Activated B cell treated with CpG ODN at 0.5 μM for 24 hours (primary cell): ENCODE measurements at places on chromosomes 2 and 18. TPM values are rescaled to one million over a fixed set of nuclear protein-coding genes. Genes with fewer than 3 reads are reported as not detected.
A peak's percentile ranks its signal among the peaks of the same experiment; 100 is the strongest.

The IL1R2 gene
- not detected in 2 replicates for total RNA-seq

The DTNA gene
- not detected in 2 replicates for total RNA-seq

GRCh38 chr2:25567406-25567805 is 106.0 kb downstream of the DTNB start:
- H3K27me3 ChIP-seq, result no peaks in the 10 kb centered on the region
- no peak overlapping the region for H3K27ac ChIP-seq
- peaks cover 27% of the 10 kb centered on the region for H3K4me1 ChIP-seq
- no peak for DNase-seq

The CLK1 gene
- total RNA-seq, result 173 and 203 TPM in 2 replicates

DNA sequence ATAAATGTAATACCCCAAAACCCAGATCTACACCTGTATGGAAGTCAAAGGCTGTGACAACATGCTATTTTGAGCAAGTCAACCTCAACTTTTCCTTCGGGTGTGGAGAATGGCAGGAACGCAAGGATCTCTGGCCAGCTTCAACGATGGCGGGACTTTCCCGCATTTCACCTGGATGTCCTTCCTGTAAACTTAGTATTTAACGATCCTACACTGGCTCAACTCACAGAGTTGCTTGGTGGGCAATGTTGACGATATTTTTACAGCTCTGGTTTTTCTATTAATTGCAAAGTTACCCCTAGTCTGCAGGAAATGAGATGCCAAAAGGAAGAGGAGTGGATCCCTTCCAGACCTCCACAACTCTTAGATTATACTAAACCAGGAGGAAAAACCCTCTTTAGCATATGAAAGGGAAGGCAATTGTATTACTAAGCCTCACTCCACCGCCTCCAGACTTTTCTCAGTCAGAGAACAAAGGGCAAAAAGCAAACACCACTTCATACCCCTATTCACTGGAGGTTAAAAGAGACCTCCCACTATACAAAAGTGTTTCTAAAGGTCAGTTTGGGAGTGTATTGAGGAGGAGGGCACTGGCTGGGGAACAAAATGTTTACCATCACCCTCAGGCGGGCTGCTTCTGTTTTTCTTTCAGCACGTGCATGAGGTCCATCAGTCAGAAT is 56.5 kb upstream of the ACVR1 start:
- H3K27ac ChIP-seq, result no peak overlapping the region
- no peak for DNase-seq
- H3K4me3 ChIP-seq, result no peak overlapping the region
- H3K27me3 ChIP-seq, result peaks cover 3% of the 10 kb centered on the region
- no peaks in the 10 kb centered on the region for H3K4me1 ChIP-seq

DNA sequence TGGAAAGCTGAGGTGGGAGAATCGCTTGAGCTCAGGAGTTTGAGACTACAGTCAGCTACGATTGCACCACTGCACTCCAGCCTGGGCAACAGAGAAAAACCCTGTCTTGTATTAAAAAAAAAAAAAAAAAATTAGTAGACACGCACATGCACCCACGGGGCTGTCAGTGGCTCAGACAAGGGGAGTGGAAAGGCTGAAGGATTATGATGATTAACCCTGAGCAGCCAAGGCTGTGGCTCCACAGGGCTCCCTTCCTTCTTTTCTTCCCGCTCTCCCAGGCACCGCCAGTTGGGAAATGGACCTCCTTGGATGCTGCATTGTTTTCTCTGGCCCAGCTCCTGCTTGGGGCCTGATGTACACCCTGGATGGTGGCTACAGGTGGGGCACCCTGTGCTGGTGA is 49.0 kb upstream of the RAB6C start:
- H3K27me3 ChIP-seq, result peaks cover 31% of the 10 kb centered on the region
- H3K36me3 ChIP-seq, result no peaks in the 10 kb centered on the region
- no peak overlapping the region for H3K4me3 ChIP-seq
- DNase-seq, result no peak

GRCh38 chr2:232854082-232854481 is 16.0 kb upstream of the SNORC start:
- H3K27me3 ChIP-seq, result no peaks in the 10 kb centered on the region
- H3K4me1 ChIP-seq, result no peaks in the 10 kb centered on the region
- H3K27ac ChIP-seq, result no peak overlapping the region
- H3K36me3 ChIP-seq, result peaks cover 86% of the 10 kb centered on the region
- H3K4me3 ChIP-seq, result no peak overlapping the region

DNA sequence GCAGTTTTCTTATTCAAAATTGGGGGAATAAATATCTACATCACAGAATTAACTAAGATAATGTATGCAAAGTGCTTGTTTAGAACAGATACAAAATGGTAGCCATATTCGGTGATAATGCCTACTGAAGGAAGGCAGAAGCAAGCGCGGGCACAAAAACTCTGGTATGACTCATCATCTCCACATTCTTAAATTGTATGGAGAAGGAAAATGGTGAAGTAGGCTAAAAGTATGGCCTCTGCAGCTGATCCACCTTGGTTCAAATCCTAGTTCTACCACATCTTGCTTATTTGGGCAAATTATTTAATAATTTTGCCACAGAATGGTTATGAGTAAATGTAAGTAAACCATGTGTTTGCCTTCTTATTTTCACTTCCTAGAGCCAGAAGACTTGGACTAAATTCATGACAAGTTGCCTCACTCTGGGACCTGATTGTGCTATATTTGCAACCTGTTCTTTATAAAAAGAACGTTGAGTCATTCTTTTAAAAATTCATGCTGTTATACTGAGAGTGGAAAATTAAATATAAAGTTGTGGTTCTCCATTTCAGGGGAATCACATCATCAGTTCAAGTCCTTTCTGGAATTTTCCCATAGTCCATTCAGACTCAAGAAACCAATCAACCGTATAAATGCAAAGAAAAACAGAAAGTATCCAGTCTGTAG is 9.0 kb upstream of the CDK15 start:
- no peaks in the 10 kb centered on the region for H3K36me3 ChIP-seq
- no peaks in the 10 kb centered on the region for H3K4me1 ChIP-seq

- H3K4me1 ChIP-seq, result peaks cover 21% of the 10 kb centered on the region
- H3K36me3 ChIP-seq, result peaks cover 4% of the 10 kb centered on the region
- no peak for DNase-seq
- peaks cover 15% of the 10 kb centered on the region for H3K27me3 ChIP-seq
- H3K4me3 ChIP-seq, result peak overlapping the region; percentile 86
Measured at GRCh38 chr2:27489118-27489497, 435 bp downstream of the IFT172 start.

GRCh38 chr2:134120406-134120732 is 133.5 kb upstream of the MGAT5 start:
- H3K4me3 ChIP-seq, result peak overlapping the region; percentile 83
- no peaks in the 10 kb centered on the region for H3K27me3 ChIP-seq
- DNase-seq, result no peak
- H3K27ac ChIP-seq, result peak overlapping the region; percentile 46
- H3K4me1 ChIP-seq, result peaks cover 56% of the 10 kb centered on the region
- peaks cover 4% of the 10 kb centered on the region for H3K36me3 ChIP-seq

The ZNF396 gene
- total RNA-seq, result 1.5 and 2.2 TPM in 2 replicates

- no peaks in the 10 kb centered on the region for H3K4me1 ChIP-seq
- H3K27me3 ChIP-seq, result no peaks in the 10 kb centered on the region
- no peaks in the 10 kb centered on the region for H3K36me3 ChIP-seq
- no peak for DNase-seq
- no peak overlapping the region for H3K4me3 ChIP-seq
Measured at GRCh38 chr2:189248141-189248540, 68.6 kb upstream of the COL5A2 start.

DNA sequence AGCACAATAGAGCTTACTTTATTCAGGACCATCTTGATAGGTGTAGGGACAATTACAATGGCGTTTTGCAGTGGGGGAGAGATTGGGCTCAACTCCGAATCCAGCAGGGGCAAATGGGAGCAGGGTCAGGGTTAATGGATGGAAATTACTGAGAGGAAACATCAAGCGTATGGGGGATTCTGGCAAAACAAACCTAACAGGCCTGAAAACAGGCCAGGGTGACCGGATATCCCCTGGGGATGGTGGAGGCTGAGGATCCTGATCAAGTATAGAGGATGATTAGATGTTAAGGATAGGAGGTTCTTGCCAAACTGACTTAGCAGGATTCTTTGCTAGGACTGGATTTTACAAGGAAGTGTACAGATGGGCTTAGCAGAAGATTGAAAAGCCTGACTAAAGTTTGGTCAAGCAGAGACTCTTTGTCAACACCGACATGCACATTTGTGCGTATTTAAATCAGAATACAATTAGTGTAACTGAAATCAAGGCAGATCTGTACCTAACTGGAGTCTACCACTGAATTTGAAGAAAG is 54.5 kb upstream of the GPR45 start:
- H3K4me3 ChIP-seq, result no peak overlapping the region
- peaks cover 6% of the 10 kb centered on the region for H3K36me3 ChIP-seq
- H3K27ac ChIP-seq, result no peak overlapping the region
- DNase-seq, result no peak
- H3K27me3 ChIP-seq, result peaks cover 5% of the 10 kb centered on the region
- peaks cover 22% of the 10 kb centered on the region for H3K4me1 ChIP-seq

The CRYGD gene
- total RNA-seq, result not detected in 2 replicates

The BOLL gene
- total RNA-seq, result not detected in 2 replicates

DNA sequence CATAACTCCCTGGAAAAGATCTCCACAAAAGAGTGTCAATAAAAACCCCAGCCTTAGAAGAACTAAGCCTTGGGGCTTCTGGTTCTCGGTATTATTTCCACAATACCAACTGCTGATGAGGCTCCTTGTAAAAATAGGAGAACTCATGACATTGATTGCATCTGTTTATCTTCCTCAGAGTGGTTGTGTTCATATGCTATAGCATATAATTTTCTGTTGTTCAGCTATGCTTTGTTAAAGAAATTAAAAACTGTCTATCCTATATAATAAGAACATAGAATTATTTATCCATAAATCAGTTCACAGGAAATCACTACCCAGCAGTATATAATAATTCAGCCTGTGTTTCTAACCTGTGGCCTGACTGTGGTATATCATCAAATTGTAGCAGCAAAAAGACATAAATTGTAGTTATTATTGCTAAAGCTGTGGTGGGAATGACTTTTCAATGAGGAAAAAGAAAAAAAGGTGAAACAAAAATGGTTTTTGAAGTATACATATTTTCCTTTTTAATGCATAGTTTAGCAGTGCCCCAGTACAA is 68.9 kb downstream of the SATB2 start:
- H3K4me3 ChIP-seq, result no peak overlapping the region
- peaks cover 8% of the 10 kb centered on the region for H3K27me3 ChIP-seq
- no peaks in the 10 kb centered on the region for H3K4me1 ChIP-seq
- no peak overlapping the region for H3K27ac ChIP-seq
- no peak for DNase-seq
- H3K36me3 ChIP-seq, result no peaks in the 10 kb centered on the region

GRCh38 chr18:61595615-61596251 is 262.5 kb downstream of the CDH20 start:
- H3K4me3 ChIP-seq, result no peak overlapping the region
- no peaks in the 10 kb centered on the region for H3K4me1 ChIP-seq
- H3K36me3 ChIP-seq, result no peaks in the 10 kb centered on the region
- H3K27me3 ChIP-seq, result peaks cover 3% of the 10 kb centered on the region
- no peak for DNase-seq

GRCh38 chr2:166831930-166832329 is 56.4 kb upstream of the XIRP2 start:
- H3K4me1 ChIP-seq, result no peaks in the 10 kb centered on the region
- DNase-seq, result no peak
- no peaks in the 10 kb centered on the region for H3K27me3 ChIP-seq
- no peak overlapping the region for H3K4me3 ChIP-seq

The CCDC85A gene
- total RNA-seq, result not detected in 2 replicates

- H3K36me3 ChIP-seq, result peaks cover 50% of the 10 kb centered on the region
- H3K4me1 ChIP-seq, result peaks cover 70% of the 10 kb centered on the region
- DNase-seq, result no peak
Measured at GRCh38 chr2:70091364-70091763, 4.1 kb downstream of the PCBP1 start.

DNA sequence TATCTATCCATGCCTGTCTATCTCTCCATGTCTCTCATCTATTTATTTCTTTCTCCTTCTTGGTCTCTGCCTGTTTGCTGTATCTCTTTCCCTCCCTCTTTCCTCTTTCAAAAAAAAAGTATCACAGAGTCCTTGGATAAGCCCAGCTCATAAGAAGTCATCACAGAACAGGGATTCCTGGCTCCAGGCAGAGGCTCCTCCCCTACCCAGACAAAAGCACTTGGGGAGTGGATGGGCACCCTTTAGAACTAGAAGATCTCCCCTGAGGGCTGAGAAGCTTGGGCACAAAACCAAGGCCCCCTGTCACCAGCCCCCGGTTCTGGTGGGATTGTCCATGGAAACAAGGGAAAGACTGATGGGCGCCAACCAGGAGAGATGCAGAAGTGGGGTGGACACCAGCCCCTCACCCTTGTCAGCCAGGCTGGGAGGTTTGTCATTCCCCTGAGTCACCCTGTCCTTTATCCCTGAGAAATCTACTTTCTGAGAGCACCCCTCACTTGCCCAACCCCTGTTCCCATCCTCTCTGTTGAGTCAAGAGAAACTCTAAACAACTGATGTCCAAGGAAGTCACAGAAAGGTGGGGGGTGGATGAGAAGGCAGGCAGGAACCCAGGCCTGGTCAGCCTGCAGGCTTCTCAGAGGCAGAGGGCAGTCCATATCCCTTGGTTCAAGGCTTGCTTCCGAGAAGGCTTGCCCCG is 127.1 kb downstream of the TNS1 start:
- no peaks in the 10 kb centered on the region for H3K36me3 ChIP-seq
- H3K27ac ChIP-seq, result no peak overlapping the region
- no peaks in the 10 kb centered on the region for H3K4me1 ChIP-seq
- H3K4me3 ChIP-seq, result no peak overlapping the region
- H3K27me3 ChIP-seq, result no peaks in the 10 kb centered on the region

- no peak overlapping the region for H3K4me3 ChIP-seq
- peaks cover 11% of the 10 kb centered on the region for H3K4me1 ChIP-seq
- peaks cover 3% of the 10 kb centered on the region for H3K36me3 ChIP-seq
- peaks cover 1% of the 10 kb centered on the region for H3K27me3 ChIP-seq
- DNase-seq, result no peak
- no peak overlapping the region for H3K27ac ChIP-seq
Measured at GRCh38 chr2:32258242-32258641, 6.4 kb downstream of the NLRC4 start.
